ENCODE measurements at places on chromosomes 5 and 9. TPM values are rescaled to one million over a fixed set of nuclear protein-coding genes. Genes with fewer than 3 reads are reported as not detected.

OR13C5 gene
- not detected for total RNA-seq

DRD1 gene
- under 0.01 TPM for total RNA-seq

ADGRD2 gene
- total RNA-seq = not detected

OR1Q1 gene
- not detected for total RNA-seq

C8G gene
- 0.86 TPM for total RNA-seq

ALDH1A1 gene
- 450 TPM for total RNA-seq

SLC46A2 gene
- not detected for total RNA-seq

SNAPC3 gene
- total RNA-seq = 40.9 TPM

DNA sequence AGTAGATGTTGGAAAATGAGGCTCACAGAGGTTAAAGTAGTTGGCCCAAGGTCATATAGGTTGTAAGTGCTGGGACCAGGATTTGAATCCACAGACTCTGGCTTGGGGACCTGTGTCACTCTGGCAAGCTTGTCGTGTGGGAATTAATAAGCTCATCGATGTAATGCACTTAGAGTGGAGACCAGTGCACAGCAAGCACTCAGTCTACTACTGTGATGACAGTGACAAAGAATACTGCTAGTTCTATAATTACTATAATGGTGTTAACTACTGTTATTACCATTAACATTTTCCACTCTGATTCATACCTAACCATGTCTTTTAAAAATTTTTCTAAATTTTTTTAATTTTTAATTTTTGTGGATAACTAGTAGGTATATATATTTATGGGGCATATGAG is 12.8 kb downstream of the PAM start:
- no peak for DNase-seq

DNA sequence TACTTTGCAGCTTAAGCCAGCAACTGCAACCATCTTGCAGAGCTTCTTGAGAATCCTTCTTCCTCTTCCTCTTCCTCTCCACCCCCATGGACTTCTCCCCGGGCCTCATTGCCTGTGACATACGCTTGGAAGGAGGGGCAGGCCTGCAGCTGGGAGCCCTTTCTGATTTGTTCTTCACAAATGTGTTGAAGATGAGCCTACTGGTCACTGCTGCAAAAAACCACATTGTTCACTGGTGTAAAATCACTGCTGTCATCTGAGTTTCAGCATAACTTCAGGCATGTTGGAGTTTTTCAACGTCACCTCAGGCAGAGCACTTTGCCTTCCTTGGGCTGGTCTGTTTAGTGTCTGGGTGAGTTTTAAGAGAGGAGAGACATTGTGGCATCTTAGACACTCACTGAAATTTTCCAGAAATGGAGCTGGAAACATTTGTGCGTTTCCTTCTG is 7.9 kb downstream of the TJP2 start:
- DNase-seq = peak; percentile 93

DNA sequence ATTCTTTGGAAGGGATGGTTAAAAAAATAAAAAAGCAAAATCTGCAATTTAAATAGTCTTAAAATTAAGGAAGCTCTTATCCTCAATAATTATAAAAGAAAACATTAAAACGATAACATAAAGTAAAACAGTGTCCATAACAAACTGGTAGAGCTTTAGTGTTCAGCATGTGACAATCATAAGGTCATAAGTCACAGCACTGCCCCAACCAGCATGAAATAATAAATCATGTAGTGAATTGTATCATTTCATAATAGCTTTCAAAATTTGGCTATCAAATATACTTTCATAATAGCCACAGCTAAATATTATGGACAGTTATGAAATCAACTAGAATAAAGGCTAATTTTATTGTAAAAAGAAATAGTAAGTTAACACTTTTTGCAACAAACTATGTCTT is 10.0 kb downstream of the NR3C1 start:
- no peak for DNase-seq

DNA sequence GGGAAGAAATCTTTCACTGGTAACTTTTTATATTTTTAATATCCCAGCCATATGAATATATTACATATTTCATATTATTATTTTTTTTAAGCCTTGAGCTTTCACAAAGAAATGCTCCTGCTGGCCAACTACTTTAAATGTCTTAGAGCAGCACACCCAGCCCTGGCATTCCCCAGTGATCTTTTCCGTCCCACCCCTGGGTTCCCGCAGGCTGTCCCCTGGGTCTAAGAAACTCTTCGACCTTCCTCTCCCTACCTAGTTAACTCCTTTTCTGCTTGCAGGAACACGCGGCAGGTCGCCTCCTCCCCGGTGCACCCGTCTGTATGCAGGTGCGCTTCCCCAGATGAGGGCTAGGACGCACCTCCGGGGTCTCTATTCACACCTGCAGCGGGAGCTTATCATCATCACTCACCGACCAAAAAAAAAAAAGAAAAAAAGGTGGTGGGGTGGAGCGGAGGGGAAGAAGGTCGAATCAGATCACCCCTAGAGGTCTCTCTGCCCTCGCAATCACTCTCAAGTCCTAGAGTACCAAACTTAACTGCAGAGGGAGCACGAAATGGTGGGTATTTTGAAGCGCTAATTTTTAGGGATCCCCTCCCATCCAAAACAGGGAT is 696 bp downstream of the ZFP62 start:
- no peak for DNase-seq

GRCh38 chr5:111070272-111071134 is 1.0 kb upstream of the TSLP start:
- peak; percentile 10 for DNase-seq

DNA sequence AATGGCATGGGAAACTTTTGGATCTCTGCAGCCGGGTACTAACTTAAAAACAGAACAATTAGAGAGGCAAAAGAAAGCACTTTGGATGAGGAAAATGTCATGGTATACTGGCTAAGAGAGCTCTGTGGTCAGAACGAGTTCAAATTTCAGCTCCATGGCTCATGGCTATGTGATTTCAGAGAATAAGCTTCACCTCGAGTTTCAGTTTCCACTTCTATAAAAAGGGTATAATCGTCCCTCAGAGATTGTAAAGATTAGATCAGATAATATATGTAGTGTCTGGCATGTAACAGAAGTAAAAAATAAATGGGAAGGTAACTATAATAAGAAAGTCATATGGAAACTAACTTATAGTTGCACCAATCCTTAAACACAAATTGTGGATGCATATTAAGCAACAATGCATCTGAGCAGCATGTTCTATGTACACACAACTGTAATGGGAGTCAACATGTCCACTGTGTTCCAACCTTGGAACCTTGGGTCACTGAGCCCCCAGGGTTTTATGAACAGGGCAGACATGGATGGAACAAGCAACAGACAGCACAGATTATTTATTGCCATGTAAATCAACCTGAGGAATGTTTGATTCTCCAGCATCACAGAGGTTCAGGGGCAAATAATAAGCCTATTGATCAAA is 145.4 kb downstream of the MAPKAP1 start:
- no peak for DNase-seq

DNA sequence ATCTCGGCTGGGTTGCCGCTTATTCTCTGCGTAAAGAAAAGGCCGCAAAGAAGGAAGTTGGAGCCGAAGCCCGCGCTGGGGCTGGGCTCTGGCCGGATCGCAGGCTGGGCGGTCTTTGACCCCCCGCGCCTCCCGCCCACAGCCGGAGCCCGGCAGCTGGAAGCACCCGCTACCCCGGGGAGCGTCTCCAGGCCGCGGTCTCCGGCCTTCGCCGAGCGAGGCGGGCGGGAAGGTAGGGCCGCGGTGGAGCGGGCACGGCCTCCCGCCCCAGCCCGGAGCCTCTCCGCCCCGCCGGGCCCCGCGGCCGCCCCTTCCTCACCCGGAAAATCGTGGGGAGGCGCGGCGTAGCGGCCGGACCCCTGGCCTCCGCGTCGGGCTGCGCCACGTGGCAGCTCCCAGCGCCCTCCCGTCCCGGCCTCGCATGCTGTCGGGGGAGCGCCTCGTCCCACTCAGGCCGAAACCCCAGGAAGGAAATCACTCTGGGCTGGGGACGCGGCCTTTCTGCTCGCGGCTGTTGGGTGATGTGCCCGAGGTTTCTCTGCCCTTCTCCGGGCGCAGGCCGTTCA is 12.0 kb downstream of the FOXD1 start:
- DNase-seq = no peak

- peak; percentile 48 for DNase-seq
These were observed 337.1 kb upstream of the PANK3 start for GRCh38 chr5:168916266-168916665.

DNA sequence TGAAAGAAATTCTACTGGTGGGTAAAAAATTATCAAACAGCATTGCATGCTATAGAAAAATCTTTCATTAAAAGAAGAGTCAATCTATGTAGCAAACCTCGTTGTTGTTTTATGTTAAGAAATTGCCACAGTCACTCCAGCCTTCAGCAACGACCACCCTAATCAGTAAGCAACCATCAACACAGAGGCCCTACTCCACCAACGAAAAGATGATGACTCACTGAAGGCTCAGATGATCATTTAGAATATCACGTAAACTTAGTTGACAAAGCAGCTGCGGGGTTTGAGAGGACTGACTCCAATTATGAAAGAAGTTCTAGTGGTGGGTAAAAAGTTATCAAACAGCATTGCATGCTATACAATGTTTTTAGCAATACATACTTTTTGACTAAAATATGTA is 242.6 kb downstream of the DRD1 start:
- no peak for DNase-seq

- no peak for DNase-seq
These were observed 2112.1 kb downstream of the MAT2B start for GRCh38 chr5:165617491-165617890.

- DNase-seq = peak; percentile 30
These were observed 160.1 kb upstream of the DAB2 start for GRCh38 chr5:39584927-39585326.

DNA sequence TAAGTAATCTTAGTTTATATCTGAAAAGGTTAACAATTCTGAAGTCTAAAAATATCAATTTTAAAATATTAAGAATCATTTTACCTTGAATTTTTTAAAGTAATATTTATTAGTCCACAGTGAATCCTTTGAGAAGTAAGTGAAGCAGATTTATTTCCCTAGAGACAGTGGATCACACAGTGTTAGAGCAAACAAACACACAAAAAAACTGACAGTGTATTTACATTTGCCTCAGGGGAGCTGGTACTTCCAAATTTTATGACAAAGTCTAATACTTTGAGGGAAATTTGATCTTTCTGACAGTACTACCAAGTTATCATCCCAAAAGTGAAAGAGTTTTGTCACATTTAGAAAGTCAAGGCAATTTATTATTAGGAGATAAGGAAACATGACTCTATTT is 1750.6 kb upstream of the CDH9 start:
- DNase-seq = no peak

GRCh38 chr9:89247431-89248353 is 63.3 kb upstream of the CKS2 start:
- no peak for DNase-seq

DNA sequence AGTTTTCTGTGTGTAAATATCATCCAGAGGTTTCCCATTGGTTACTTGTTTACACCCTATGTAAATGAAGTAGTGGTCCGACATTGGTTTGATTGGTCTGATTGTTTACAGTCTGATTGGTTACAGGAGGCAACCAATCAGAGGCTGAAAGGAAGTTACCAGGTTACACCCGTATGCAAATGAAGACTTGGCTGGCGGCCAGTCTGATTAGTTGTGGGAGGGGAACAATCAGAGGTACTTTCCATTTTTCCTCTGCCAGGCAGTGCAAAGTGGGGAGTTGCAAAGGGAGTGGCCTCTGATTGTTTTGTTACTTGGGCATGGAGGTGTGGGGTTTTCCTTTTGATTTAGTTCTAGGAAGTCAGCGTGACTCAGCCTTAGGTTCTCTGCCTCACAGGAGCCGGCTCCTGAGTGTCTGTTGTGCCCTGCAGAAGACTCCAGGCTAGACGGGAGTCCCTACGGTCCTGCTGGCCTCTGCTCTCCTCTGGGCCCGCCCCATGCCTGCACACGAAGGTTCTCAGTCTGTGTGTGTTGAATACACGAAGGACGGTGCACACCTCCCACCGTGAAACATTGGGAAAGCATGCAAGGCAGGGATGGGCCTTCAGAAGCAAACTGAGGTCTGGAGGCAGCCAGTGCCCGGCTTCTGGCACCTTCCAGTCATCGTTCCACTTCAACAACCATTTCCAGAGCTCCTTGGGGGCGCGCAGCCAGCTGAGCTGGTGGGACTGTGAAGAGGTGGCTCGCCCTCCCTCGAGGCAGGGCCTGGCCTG is 42.9 kb downstream of the OLFM1 start:
- no peak for DNase-seq

DNA sequence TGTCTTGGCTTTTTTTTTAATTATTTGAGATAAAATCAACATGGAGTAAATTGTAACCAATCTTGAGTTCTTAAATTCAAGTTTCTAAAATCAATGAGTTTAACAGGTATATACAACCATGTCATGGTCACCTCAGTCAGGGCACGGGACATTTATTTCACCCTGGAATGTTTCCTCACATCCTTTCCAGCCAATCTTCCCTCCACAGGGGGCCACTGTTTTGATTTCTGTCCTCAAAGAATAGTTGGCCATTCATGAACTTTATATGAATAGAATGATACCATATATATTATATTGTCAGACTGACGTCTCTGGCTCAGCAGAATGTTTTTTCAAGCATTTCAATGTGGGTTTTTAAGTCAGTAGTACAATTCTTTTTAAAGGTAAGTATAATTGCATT is 806 bp downstream of the ZNF474 start:
- DNase-seq = no peak

DNA sequence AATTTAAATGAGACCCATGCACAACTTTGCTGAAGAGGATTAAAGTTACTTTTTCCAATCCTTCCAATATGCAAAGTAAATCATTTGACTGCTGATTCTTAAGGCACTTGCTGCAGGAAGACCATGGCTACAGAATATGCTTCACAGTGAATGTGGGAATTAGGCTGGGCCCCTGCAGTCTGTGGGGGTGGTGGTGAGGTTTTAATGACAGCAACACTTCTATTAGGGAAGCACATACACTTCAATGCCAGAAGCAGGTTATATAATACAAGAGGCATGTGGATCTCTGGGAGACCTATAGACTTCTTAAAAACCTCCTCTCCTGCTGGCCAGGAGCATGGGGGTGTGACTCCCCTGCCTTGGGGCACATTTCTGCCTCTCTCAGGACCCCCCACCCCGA is 124.5 kb upstream of the KLF9 start:
- DNase-seq = no peak

GRCh38 chr9:131693651-131694597 is 46.0 kb downstream of the RAPGEF1 start:
- no peak for DNase-seq

GRCh38 chr9:89194421-89195130 is 16.0 kb upstream of the SHC3 start:
- DNase-seq = no peak

All from fibroblast of villous mesenchyme (primary cell).